Panc1 (cell line): ENCODE measurements at places on chromosomes 7 and 10.

GRCh38 chr7:97499204-97499603, 232.7 kb upstream of the TAC1 start:
- H3K4me1 ChIP-seq, result no peaks in the 10 kb centered on the region
- no peak overlapping the region for H3K27ac ChIP-seq
- H3K4me3 ChIP-seq, result no peak overlapping the region

DNA sequence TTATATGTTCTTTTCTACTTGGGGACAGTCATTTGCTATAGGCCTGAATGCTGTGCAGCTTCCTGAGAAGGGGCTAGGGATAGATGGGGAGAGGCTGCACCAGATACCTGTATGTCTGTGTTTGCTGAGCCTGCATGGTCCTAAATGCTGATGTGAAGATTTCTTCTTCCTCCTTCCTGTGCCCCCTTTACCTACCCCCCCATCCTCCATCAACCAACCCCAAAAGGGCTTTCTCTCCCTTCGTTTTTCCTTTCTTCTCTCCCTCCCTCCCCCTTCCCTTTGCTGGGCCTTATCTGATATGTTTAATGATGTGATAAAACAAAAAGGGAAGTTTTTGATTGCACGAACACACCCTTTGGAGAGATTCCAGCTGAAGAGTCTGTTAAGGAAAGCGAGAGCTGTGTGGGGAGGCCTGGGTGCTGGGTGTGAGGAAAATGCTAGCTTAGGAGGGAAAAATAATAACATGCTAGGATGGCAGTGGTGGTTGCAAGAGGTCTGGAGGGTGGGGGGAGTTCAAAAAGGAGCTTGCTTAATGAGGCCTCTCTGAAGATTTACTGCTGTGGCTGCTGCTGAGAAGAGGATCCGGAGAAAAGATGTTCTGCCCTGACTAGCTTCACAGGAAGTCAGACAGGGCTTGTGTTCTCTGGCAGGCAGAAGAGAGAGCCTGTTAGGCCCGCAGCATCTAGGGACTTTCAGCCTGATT, 101.8 kb downstream of the SAMD9 start:
- no peaks in the 10 kb centered on the region for H3K27me3 ChIP-seq
- no peak overlapping the region for H3K4me3 ChIP-seq
- DNase-seq, result no peak
- H3K27ac ChIP-seq, result peak overlapping the region; percentile 29; the same call in 1 of the 2 replicates
- H3K4me1 ChIP-seq, result no peaks in the 10 kb centered on the region
- H3K36me3 ChIP-seq, result no peaks in the 10 kb centered on the region

DNA sequence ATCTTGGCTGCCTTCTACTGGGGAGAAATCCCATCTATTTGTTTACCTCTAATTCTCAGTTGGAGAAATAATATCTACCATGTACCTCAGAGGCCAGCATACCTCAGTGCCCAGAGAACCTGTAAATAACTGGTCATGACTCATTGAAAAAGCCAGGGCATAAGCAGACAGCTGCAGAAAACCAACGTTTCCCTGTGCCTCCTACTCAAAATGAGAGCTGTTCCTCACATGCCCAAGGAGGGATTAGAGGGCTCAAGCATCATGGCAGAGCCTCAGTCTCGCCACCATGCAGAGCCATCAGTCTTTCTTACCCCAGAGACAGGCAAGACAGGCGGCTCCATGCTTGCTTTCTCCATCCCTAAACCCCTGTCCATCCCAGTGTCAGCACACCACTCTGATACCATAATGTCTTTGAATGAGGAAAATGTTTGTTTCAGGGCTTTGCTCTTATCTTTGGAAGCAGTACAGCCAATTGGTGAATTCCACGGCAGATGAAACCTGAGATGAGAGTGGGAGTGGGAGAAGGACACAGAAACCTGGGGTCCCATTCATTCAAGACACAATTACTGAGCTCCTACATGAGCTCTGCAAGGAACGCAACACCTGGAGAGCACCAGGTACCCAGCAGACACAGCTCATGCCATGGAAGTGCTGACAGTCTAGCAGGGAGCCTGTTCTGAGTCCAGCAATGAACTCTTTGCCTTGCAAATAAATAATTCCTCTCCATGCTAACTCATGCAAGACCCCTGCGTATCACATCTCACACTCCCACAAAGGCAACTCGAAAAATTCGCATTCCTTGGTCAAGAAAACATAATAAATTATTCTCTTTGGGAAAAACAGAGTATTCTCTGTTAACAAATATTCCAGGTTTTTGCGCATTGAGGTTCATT, 21.1 kb downstream of the PON1 start:
- DNase-seq, result no peak
- H3K4me1 ChIP-seq, result no peaks in the 10 kb centered on the region
- no peak overlapping the region for H3K27ac ChIP-seq
- H3K4me3 ChIP-seq, result no peak overlapping the region
- no peaks in the 10 kb centered on the region for H3K36me3 ChIP-seq

DNA sequence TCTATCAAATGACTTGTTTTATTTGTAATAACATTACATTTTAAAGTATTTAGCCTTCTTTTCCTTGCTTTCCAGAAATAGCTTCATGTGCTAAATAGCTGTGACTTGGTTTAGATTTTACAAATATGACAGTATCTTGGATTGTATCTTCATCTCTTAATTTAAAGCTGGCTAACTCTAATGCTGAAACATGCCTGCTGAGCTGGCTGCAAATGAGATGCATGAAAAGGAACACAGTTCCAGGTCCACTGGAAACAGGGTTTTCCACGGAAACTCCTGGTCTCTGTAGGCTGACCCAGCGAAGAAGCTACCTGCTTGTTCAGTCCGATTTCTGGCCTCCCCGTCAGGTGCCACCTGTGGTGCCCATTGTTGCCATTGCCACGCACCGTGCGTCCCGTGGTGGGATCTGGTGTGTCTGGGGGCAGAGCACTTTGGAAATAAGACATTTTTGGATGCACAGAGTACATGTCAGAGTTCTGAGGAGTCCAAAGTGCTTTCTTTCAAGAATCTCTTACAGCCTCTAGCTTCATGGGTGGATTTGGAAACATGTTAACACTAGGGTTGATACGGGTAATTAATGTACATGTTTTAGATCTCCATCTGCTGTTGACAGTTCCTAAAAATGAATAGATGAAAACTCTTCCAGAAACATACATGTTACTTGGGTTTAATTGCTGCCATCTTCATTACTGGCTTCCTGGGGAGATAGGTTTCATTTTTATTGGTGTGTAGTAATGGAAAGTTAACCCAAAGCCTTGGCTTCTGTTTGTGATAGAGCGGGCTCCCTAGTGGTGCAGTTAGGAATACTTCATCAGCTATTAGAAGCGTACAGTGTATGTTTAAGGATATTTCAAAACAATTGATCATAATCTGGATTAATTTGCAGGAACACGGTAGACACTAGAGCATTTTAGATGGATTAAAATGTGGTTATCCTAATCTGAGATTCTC, 45.0 kb downstream of the SHH start:
- H3K27me3 ChIP-seq, result no peaks in the 10 kb centered on the region
- H3K36me3 ChIP-seq, result peaks cover 8% of the 10 kb centered on the region
- no peak for DNase-seq

GRCh38 chr10:86180861-86181260, 185.7 kb downstream of the GRID1 start:
- DNase-seq, result no peak
- H3K27me3 ChIP-seq, result peaks cover 13% of the 10 kb centered on the region; the same call in 1 of the 2 replicates
- H3K36me3 ChIP-seq, result no peaks in the 10 kb centered on the region
- no peaks in the 10 kb centered on the region for H3K4me1 ChIP-seq
- no peak overlapping the region for H3K4me3 ChIP-seq
